Fibroblast of lung (primary cell): ENCODE measurements at places on chromosomes 7 and 10.

DNA sequence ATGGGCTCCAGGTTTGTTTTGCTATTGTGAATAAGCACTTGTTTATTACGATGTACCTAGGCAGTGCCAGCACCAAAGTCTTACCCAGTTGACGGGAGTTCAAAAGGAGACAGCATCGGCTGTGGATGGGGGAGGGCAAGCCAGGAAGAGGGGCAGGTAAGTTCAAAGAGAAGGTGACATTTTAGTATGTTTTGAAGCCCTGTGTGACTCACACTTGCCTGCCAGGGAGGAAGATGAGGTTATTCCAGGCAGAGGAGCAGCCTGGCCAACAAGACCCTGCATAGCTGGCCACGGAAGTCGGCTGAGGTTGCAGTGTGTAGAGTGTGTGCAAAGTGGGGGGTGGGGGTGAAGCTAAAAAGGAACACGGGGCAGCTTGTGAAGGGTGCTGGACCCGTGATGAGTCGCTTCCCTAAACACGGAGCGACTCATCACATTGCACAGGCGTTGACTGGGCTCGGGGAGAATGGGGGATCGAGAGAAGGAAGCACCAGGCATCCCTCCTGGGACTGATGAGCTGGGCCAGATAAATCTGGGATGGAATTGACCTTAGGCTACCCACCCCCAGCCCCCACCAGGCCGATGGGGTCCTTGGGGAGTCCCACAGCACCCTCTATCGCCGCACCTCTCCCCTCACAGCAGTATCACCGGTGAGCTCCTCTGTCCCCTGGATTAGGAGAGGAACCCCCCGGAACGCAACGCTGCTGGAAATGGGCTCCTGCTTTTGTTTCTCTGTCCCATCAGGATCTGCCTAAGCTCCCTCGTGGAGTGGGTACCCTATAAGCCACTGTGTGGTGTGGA is 97.9 kb upstream of the IKZF1 start:
- no peak for DNase-seq

- no peak for DNase-seq
These were observed 121.5 kb downstream of the GPR158 start for GRCh38 chr10:25296324-25296723.

GRCh38 chr10:127882801-127883459 is 9.8 kb downstream of the CLRN3 start:
- no peak for DNase-seq

DNA sequence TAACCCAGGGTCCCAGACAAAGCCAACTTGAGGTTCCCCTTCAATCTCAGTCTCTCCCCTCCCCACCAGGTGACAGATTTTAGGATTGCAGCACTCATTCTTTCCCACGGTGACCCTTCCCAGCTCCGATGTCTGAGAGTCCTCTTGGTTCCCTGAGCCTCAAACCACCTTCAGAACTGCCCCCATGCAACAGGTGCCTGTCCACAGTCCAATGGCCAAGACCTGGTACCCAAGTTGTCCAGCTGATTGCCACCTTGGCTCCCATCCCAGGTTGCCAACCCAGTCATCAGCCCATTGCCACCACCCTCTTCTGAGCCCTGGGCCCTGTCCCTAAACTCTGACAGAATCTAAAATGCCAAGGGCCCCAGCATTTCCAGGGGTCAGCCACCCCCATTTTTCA is 53.5 kb downstream of the SLIT1 start:
- DNase-seq = no peak

DNA sequence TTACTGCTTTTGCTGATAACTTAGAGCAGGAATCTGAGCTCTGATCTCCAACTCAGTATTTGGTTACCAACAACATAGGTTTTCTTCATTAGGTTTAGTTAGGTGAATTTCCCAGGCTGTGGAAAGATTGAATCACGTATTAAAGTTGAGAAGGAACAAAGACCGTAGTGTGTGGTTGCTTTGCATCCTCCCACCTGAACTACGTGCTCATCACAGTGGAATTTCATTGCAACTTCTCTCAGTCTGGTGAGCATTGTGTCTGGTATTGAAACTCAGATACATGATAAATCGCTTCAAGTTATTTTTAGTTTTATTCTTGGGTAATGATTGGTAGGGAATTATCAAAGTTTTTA is 139.4 kb upstream of the AKR1E2 start:
- DNase-seq = no peak

GRCh38 chr10:70595566-70596016 is 7.0 kb downstream of the PRF1 start:
- no peak for DNase-seq

DNA sequence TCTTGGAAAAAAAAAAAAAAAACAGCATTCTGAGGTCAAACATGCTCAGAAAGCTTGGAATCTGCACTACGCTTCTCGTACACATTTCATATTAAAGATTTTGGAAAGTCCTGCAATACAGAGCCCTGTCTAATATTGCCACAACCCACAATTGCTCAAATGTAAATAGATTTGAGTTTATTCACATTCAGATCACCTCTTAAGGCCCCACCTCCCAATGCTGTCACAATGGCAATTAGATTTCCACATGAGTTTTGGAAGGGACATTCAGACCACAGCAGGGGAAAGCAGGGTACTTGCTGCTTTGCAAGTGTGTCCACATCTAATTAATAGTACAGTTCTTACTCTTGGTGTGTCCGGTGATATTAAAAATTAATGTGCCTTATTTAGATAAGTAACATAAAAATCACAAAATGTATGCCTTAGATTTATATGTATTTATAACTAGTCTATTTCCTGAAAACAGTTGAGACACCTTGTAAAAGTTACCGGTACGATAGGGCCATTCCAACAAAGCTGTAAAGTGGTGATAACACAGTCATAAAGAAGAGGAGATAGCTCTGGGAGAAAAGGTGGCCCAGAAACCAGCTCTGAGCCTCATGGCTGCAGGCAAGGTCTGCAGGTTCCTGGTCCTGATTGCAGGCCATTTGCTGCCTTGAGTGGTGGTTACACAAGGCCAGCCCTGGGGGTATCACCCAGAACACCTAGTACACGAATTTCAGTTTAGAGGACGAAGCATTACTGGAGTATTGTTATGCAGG is 27.9 kb downstream of the EGFR start:
- DNase-seq = no peak

- DNase-seq = peak; percentile 1
These were observed 136.8 kb upstream of the PDE1C start for GRCh38 chr7:32206987-32207386.

- no peak for DNase-seq
These were observed 123.4 kb downstream of the REEP3 start for GRCh38 chr10:63644418-63645142.

GRCh38 chr10:128027306-128027705 is 98.9 kb downstream of the MKI67 start:
- no peak for DNase-seq

GRCh38 chr10:12791728-12792127 is 209.8 kb downstream of the CCDC3 start:
- no peak for DNase-seq
